ENCODE measurements at places on chromosomes 11 and 22. TPM values are rescaled to one million over a fixed set of nuclear protein-coding genes. Genes with fewer than 3 reads are reported as not detected.

CDC42BPG gene
- 1.1 TPM for total RNA-seq

GPHA2 gene
- not detected for total RNA-seq

OR5J2 gene
- 1.0 TPM for total RNA-seq

UPK2 gene
- total RNA-seq: not detected

YPEL4 gene
- total RNA-seq: 5.3 TPM

PIWIL4 gene
- 0.16 TPM for total RNA-seq

OR8G1 gene
- not detected for total RNA-seq

PTPN5 gene
- total RNA-seq: not detected

RIMBP3B gene
- total RNA-seq: 0.16 TPM

Measured in SK-MEL-5 (cell line).